Suprapubic skin (tissue), 4 donors: ENCODE measurements at places on chromosomes 3 and 15. TPM values are rescaled to one million over a fixed set of nuclear protein-coding genes. Genes with fewer than 3 reads are reported as not detected.

DNA sequence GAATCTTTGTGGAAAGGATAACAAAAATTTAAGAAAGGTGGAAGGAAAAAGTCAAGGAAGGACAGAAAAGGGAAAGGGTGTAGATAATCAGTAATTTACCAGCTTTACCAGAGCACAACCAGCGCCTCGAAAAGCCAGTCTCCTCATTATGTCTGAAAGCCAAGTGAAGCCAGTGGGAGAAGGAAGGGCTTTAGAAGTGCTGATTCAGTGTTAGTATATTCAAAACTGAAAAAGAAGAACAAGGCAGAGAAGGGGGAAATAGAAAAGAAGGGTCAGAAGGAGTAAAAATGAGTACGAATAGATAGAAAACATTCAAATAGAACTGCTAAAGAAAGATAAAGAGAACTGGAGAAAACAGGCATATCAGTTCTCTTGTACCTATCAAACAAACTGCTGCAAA is 4.1 kb downstream of the PBRM1 start:
- peaks cover 24% of the 10 kb centered on the region for H3K36me3 ChIP-seq
- no peak for DNase-seq
- peaks cover 67% of the 10 kb centered on the region for H3K4me1 ChIP-seq
- peak overlapping the region; percentile 25 for H3K27ac ChIP-seq

SRGAP3 gene
- 33.1 TPM for total RNA-seq

ZNF80 gene
- total RNA-seq: not detected

EAF2 gene
- 3.8 TPM for total RNA-seq

- no peaks in the 10 kb centered on the region for H3K36me3 ChIP-seq
- no peaks in the 10 kb centered on the region for H3K27me3 ChIP-seq
- no peak for DNase-seq
- peaks cover 11% of the 10 kb centered on the region for H3K4me1 ChIP-seq
- H3K4me3 ChIP-seq: no peak overlapping the region
Measured at GRCh38 chr3:47362701-47363100, 18.1 kb upstream of the PTPN23 start.

GRCh38 chr15:57263520-57263919 is 112.8 kb upstream of the CGNL1 start:
- no peak for DNase-seq
- no peaks in the 10 kb centered on the region for H3K27me3 ChIP-seq
- peaks cover 44% of the 10 kb centered on the region for H3K36me3 ChIP-seq
- H3K27ac ChIP-seq: no peak overlapping the region

ACKR4 gene
- total RNA-seq: 8.9 TPM

CRYGS gene
- 2.2 TPM for total RNA-seq

DNA sequence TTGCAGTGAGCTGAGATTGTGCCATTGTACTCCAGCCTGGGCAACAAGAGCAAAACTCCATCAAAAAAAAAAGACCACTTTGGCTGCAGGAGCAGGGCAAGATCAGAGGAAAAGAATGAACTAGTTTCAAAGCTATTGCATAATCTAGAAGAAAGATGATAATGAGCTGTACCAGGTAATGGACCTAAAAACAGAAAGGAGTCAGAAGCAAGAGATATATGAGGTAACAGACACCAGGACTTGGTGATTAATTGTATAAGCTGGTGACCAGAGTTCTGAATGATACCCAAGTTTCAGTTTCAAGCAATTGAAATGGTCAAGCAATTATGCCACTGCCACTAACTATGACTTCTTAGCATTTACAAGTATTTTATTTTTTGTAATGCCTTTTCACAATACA is 2.9 kb downstream of the POLQ start:
- no peak overlapping the region for H3K27ac ChIP-seq
- H3K4me3 ChIP-seq: no peak overlapping the region
- no peaks in the 10 kb centered on the region for H3K36me3 ChIP-seq
- no peak for DNase-seq

GRCh38 chr3:149667576-149667975 is 9.8 kb upstream of the WWTR1 start:
- H3K4me1 ChIP-seq: no peaks in the 10 kb centered on the region
- no peak for DNase-seq
- no peak overlapping the region for H3K27ac ChIP-seq
- H3K4me3 ChIP-seq: no peak overlapping the region

DNA sequence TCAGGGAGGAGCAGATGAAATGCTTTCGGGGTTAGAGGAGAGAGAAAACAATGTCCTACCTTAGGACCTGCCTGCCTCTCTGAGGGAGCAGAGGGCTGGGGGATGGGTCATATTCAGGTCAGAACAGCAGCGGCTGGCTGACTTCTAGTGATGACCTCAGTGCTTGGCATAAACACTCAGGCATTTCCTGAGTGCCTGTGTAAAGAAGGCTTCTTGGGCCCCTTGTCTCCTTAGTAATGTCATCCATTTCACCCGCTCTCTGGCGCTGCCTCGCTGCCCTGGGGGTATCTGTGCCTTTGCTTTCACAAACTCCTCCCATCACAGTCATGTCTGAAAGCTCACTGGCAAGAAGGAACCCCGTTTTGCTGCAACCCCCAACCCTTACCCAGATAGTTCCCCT is 82.9 kb upstream of the GSK3B start:
- no peaks in the 10 kb centered on the region for H3K27me3 ChIP-seq
- H3K4me3 ChIP-seq: no peak overlapping the region
- no peak overlapping the region for H3K27ac ChIP-seq

GRCh38 chr3:11969986-11970385 is 34.2 kb upstream of the SYN2 start:
- no peak for DNase-seq
- H3K4me3 ChIP-seq: no peak overlapping the region
- H3K27ac ChIP-seq: no peak overlapping the region
- H3K36me3 ChIP-seq: no peaks in the 10 kb centered on the region

GRCh38 chr15:94460624-94461023 is 229.3 kb downstream of the MCTP2 start:
- H3K27me3 ChIP-seq: no peaks in the 10 kb centered on the region
- no peaks in the 10 kb centered on the region for H3K36me3 ChIP-seq
- H3K4me1 ChIP-seq: no peaks in the 10 kb centered on the region

DNA sequence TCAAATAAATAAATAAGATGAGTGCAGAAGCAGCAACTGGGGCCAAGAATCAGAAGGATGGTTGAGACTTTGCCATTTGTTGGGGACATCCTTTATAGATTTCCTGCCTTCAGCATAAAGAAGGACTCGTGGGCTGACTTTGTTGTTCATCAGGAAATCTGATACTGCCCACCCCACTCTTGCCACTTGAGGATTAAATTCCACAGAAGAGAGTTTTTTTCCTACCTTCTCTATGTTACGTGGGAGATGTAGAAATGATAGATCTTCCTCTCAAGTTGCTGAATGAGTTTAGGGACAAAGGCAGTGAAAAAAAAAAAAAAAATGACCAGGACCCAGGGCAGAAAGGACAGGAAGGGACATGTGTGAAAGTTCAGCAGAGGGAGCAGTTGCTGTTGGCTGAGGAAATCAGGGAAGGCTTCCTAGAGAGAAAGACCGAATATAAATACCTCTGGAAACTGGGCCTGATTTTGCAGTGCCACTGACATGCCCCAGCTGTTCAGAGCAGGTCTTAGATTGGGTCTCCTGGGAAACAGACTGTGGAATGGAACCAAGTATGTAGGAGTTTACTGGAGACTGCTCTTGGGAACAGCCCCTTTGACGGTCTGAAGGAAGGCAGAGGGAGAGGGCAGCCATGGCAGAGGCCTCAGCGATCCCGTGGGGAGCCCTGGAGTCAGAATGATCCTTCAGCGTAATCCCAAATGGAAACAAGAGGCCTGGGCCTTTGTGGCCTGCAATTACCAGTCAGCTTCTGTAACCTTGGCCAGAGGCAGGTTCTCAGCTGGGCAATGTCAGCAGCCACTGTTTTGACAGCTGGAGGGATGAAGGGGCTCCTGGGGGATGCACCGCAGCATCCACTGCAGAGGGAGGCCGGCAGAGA is 50.9 kb downstream of the C3orf20 start:
- DNase-seq: no peak
- H3K4me3 ChIP-seq: no peak overlapping the region
- peaks cover 8% of the 10 kb centered on the region for H3K4me1 ChIP-seq
- H3K36me3 ChIP-seq: no peaks in the 10 kb centered on the region

RASGRF1 gene
- not detected for total RNA-seq

GRCh38 chr3:65170390-65171042 is 482.7 kb upstream of the ADAMTS9 start:
- no peak overlapping the region for H3K4me3 ChIP-seq
- peak overlapping the region; percentile 33 for H3K27ac ChIP-seq
- H3K36me3 ChIP-seq: no peaks in the 10 kb centered on the region
- H3K27me3 ChIP-seq: no peaks in the 10 kb centered on the region
- peaks cover 8% of the 10 kb centered on the region for H3K4me1 ChIP-seq

C3orf49 gene
- total RNA-seq: not detected

ZPLD1 gene
- not detected for total RNA-seq

CPN2 gene
- total RNA-seq: not detected

DNA sequence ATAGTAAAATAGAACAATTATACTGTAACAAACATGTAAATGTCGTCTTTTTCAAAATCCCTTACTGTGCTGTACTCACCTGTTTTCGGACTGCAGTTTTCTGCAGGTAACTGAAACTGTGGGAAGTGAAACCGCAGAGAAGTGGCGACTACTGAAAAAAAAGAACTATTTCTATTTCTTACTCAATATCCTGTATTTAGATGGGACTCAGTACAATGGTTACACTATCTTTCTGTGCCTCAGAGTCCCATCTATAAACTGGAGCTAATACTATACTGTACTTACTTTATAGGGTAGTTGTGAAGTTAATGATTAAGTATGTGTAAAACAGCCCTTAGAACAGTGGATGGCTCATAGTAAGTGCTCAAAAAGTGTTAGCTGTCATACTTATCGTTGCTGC is 14.3 kb upstream of the P2RY12 start:
- no peaks in the 10 kb centered on the region for H3K36me3 ChIP-seq
- no peak for DNase-seq
- no peak overlapping the region for H3K4me3 ChIP-seq

FBXW12 gene
- not detected for total RNA-seq

DNA sequence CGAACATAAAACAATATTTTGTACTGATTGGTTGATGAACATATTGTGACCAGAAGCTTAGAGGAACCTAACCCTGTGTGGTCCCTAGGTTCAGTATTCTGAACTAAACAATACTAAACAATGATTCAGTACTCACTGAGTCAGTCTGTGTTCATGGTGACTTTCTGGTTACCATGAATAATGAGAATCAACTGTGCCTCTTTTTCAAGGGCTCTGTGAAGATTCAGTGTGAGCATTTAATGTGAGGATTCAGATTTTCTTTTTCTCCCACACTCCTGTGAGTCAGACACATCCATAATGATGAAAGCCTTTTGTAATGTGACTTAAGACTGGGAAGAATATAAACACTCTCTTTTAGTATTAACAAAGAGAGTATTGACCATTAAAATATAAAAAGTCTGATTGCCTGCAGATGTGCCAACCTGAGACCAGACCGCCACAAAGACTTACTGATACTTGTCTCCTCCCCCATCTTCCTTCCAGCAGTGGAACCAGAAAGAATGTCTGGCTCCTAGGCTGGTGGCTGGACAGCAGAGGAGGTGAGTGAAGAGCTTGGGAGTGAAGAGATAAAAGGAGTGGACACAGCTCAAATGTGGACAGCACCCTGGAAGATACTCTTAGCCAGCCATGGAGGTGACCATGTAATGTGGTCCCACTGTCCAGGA is 17.6 kb upstream of the ACTL6A start:
- H3K27me3 ChIP-seq: no peaks in the 10 kb centered on the region
- no peak for DNase-seq
- H3K27ac ChIP-seq: no peak overlapping the region
- H3K4me1 ChIP-seq: no peaks in the 10 kb centered on the region

NPAP1 gene
- not detected for total RNA-seq

LINGO1 gene
- 12.5 TPM for total RNA-seq
